AG08395 (cell line): ENCODE measurements at places on chromosomes 12 and 14.
A peak's percentile ranks its signal among the peaks of the same experiment; 100 is the strongest.

DNA sequence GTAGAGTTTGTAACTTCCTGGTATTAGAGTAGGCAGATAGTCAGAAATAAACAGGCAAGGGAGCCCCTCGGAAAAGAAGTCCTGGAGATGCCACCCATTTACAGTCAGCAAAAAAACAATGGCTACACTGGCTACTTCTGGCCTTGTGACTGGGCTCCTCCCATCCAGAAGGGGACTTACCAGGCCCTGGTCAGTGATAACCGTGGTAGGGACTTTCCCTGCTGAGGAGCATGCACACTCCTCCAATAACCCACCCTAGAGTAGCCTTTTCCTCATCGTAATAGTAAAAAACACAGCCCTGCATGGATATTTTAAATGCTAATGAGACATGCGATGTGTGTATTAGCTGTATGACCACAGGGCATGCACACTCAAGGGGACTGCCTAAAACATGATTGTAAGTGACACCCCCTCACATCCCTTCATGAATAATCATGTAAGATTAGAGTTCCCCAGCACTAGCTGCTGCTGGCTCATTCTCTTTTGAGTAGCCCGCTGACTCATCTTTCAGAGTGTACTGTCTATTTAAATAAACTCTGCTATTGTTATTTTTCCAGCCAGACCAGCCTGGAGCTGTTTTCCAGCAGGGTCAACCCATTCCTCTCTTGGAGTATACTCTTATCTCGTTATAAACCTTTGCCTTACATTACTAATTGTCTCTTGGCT, 413.8 kb upstream of the TMTC1 start:
- no peak for DNase-seq

- no peak for DNase-seq
Measured at GRCh38 chr12:86659985-86660384, 403.8 kb upstream of the MGAT4C start.

DNA sequence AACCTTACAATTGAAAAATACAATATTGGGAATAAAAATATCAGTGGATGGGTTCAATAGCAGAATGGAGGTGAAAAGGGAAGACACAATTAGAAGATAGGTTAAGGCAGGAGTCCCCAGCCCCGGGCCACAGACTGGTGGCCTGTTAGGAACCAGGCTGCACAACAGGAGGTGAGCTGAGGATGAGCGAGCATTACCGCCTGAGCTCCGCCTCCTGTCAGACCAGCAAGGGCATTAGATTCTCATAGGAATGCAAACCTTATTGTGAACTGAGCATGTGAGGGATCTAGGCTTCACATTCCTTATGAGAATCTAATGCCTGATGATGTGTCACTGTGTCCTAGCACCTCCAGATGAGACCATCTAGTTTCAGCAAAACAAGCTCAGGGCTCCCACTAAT, 27.3 kb upstream of the ST8SIA1 start:
- no peak for DNase-seq

DNA sequence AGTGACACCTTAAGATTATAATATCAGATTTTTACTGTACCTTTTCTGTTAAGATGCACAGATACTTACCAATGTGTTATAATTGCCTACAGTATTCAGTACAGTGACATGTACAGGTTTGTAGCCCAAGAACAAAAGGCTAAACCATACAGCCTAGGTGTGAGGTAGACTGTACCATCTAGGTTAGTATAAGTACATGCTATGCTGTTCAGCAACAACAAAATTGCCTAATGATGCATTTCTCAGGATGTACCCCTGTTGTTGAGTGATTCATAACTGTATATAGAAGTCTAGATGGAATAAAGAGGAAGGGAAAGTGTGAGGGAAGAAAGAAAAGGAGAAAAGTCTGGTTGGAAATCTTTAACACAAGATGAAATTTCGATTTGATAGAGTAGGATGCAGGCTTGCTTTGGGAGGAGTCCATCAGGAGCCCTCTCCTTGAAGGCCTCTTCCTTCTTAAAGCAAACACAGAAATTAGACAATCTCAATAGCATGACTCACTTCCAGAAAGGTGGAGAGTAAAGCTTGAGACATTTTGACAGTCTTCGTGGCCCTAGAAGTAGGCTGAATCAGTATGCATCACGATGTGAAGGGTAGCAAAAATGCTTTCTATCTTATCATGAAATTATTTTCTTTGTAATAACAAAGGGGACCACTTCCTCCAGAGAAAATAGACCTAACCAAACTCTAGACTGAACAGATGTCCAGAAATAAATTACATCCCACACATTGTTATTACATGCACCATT, 191.5 kb downstream of the SYT1 start:
- DNase-seq = peak; percentile 3

- DNase-seq = no peak
Measured at GRCh38 chr14:103547941-103548462, 14.5 kb downstream of the BAG5 start.

DNA sequence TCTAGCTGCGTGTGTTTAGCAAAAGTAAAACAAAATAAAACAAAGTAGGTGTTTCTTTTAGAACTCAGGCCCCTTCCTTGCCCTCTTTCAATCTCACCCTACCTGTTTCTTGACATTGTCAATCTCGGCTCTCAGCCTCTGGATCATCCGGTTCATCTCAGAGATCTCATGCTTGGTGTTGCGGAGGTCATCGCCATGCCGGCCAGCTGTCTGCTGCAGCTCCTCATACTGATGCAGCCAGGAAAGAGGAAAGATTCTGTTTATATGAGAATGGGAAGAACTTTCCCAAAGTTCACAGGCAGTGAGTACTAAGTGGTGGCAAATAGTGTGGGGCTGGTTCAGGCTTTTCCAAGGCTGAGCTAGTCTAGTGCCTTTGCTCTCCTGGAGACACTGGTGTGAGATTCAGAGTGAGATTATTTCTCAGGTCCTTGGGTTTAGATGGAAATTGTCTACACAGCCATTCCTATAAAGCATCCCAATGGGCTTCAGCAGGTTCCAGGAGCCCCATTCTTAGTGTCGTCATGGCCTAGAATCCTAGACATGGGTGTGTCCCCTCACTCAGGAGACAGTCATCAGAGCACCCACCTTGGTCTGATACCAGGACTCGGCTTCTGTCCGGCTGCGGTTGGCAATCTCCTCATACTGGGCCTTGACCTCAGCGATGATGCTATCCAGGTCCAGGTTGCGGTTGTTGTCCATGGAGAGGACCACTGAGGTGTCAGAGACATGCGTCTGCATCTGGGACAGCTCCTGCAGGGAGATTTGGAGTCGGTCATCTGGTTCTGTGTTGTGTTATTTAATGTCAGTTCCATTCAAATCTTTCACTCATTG, 3.0 kb downstream of the KRT5 start:
- no peak for DNase-seq

- DNase-seq = no peak
Measured at GRCh38 chr12:69783365-69783764, 41.7 kb upstream of the MYRFL start.
